Cardiac muscle cell (in vitro differentiated cells and primary cell): ENCODE measurements at places on chromosomes 3 and 15. TPM values are rescaled to one million over a fixed set of nuclear protein-coding genes. Genes with fewer than 3 reads are reported as not detected.

- peak within 1 kb of the TSS; percentile 92 for H3K27ac ChIP-seq
- no peak within 1 kb of the TSS for H3K4me3 ChIP-seq
- no peak for DNase-seq
- H3K4me1 ChIP-seq = peaks cover 38% of the 10 kb centered on the region
These were observed at the start of gene TMEM40 for GRCh38 chr3:12759097-12759679. TSS of gene TMEM40 (minus strand) at chr3:12759259. CDS start at chr3:12749832, 9,427 bp downstream.

GRCh38 chr3:155846119-155846518, 8.1 kb downstream of the SLC33A1 start:
- peak; percentile 61 for DNase-seq
- H3K27ac ChIP-seq = no peak overlapping the region
- H3K4me1 ChIP-seq = no peaks in the 10 kb centered on the region
- H3K36me3 ChIP-seq = no peaks in the 10 kb centered on the region

- H3K4me3 ChIP-seq = no peak overlapping the region
- no peak overlapping the region for H3K27ac ChIP-seq
- no peaks in the 10 kb centered on the region for H3K36me3 ChIP-seq
- no peaks in the 10 kb centered on the region for H3K27me3 ChIP-seq
- DNase-seq = no peak
These were observed 15.7 kb upstream of the HHATL start for GRCh38 chr3:42718338-42718737.

GRCh38 chr3:149575961-149576564, 81.8 kb downstream of the WWTR1 start:
- H3K4me1 ChIP-seq = peaks cover 40% of the 10 kb centered on the region
- H3K27me3 ChIP-seq = no peaks in the 10 kb centered on the region
- DNase-seq = peak; percentile 98
- H3K4me3 ChIP-seq = no peak overlapping the region
- no peaks in the 10 kb centered on the region for H3K36me3 ChIP-seq

- no peak overlapping the region for H3K27ac ChIP-seq
- H3K36me3 ChIP-seq = no peaks in the 10 kb centered on the region
These were observed 183.8 kb upstream of the IL12A start for GRCh38 chr3:159804726-159805410.

DNA sequence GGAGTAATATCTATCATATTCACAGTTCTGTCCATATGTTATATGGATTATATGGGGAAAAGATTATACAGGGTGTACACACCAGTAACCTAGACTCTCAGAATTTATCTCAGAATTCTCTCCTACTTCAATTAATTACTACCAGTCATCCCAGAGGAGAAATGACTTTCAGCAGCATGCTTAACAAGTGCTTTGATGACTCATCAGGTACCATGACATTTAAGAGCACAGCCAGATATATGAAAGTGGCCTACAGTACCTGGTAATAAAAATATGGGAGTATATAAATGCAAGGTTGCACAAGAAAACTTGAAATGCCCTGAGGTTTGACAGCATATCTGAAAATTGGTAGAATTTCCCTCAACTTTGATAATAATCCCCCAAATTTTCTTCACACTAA, 1273.0 kb downstream of the OTOL1 start:
- H3K4me1 ChIP-seq = no peaks in the 10 kb centered on the region
- DNase-seq = peak; percentile 5
- H3K27ac ChIP-seq = no peak overlapping the region
- H3K27me3 ChIP-seq = no peaks in the 10 kb centered on the region
- H3K4me3 ChIP-seq = no peak overlapping the region
- no peaks in the 10 kb centered on the region for H3K36me3 ChIP-seq

DNA sequence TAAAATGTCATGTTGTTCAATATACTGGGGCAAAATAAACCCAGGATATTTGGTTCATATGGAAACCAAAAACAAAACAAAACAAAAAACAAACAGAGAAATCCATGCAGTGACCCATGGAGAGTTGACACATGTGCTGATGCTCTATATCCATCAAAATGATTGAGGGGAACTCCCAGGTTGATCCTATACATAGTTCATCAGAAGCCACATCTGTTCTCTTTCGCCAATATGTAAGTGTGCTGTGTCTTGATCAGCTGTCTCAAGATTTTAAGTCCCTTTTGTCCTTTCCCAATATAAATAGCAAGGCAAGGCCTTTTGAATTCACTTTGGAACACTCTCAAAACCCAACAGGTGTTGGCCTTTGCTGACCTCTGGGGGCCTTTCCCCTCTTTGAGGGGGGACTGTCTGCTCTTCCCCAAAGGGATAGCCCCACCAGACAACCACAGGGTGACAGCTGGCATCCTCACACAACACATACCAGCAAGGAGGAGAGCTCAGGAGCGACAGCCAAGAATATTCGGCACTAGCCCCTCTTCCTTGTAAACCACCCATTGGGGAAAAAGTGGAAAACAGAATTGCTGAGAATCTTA, 209.4 kb upstream of the CD96 start:
- no peaks in the 10 kb centered on the region for H3K27me3 ChIP-seq
- H3K4me1 ChIP-seq = peaks cover 4% of the 10 kb centered on the region
- no peak for DNase-seq
- no peaks in the 10 kb centered on the region for H3K36me3 ChIP-seq

DNA sequence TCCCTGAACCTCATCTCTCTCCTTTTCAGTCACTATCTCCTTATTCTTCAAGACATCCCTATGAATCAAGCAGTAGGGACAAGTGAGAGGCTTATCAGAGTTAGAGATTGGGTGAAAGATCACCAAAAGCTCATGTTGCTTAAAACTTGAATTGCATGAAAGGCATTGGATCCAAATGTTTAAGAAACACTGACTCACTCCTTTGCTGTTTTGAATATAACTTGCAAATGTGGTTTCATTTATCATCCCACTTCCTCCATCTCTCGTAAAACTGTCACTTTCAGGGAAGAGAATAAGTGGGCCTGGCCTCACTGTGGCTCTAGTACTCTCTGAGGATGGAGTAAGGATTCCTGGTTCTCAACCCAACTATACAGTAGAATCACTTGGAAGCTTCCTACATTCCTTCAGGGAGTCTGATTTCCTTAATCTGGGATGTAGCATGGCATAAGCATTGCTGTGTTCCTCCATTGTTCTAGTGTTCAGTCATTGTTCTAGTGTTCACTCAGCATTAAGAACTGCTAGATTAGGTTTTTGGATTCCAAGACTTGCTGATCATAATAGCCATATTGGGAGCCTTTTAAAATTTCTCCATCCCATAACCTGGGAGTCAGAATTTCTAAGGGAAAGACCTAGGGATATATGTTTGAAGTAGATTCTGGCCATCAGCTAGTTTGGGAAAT, 171.8 kb downstream of the TMEM108 start:
- H3K4me3 ChIP-seq = no peak overlapping the region
- no peak overlapping the region for H3K27ac ChIP-seq

DNA sequence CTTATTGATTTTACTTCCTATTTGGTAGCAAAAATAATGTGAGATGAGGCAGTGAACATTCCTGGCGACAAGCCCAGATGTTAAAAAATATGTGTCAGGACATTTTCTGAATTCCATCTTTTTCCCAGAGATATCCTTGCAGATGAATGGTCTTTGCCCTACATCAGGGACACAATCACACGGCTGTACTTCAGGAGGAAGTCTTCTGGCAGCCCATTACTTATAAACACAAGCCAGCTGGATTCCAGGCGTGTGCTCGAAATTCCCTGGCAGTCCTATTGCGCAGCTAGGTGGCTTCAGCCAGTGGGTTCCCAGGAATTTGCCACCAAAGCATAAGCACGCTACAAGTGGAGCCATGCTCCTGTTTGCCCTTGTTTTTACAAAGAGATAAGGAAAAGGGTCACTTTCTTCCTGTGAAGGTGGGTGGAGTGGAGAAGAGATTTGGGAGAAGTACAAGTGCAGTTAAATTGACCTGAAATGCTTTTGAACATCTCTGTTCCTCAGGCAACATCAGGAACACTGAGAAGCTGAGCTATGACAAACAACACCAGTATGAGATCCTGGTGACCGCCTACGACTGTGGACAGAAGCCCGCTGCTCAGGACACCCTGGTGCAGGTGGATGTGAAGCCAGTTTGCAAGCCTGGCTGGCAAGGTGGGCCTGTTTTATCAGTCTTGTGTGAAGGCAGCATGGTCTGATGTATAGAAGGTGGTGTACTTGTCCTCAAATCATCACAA, 257.1 kb upstream of the TRIM42 start:
- H3K36me3 ChIP-seq = no peaks in the 10 kb centered on the region
- H3K4me1 ChIP-seq = peaks cover 39% of the 10 kb centered on the region
- no peaks in the 10 kb centered on the region for H3K27me3 ChIP-seq
- DNase-seq = peak; percentile 75

- DNase-seq = no peak
- no peaks in the 10 kb centered on the region for H3K27me3 ChIP-seq
- H3K4me1 ChIP-seq = peaks cover 3% of the 10 kb centered on the region
These were observed 50.9 kb upstream of the SEC13 start for GRCh38 chr3:10371789-10372188.

DNA sequence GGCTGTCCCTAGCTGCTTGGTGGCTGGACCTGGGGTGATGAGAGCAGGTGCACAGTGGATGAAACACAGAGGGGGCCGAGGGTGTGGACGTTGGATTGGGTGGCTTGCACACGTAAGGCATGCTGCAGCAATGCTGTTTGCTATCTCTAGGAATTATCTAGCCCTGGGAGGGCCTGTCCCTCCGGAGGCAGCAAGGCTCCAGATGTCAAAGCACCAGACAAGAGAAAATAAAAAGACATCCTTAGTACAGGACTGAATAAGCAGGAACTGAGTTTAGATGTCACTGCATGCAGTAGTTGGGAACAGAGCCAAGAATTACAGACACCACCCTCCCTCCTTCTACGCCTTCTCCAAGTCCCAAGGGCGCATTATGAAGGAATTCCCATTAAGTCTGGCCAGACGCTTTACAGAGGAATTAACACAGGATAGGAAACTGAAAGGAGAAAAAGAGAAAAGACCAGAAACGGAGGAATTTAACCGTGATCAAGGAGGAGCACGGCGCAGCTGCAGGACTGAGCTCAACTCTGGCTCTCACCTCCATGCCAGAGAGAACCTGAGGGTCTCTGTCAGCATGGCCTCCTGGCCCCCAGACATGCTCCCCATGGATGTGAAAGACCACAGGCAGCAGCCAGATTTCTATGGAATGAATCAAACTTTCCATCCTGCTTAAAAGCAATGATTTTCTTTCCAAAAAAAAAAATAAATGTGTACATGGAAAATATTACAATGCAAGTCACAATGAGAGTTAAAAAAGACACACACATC, 13.8 kb downstream of the ATP10A start:
- H3K27ac ChIP-seq = no peak overlapping the region
- no peaks in the 10 kb centered on the region for H3K27me3 ChIP-seq
- no peak overlapping the region for H3K4me3 ChIP-seq
- H3K4me1 ChIP-seq = no peaks in the 10 kb centered on the region

- no peak overlapping the region for H3K4me3 ChIP-seq
- H3K36me3 ChIP-seq = no peaks in the 10 kb centered on the region
- H3K27me3 ChIP-seq = no peaks in the 10 kb centered on the region
- no peaks in the 10 kb centered on the region for H3K4me1 ChIP-seq
These were observed 423.0 kb upstream of the TGFBR2 start for GRCh38 chr3:30183421-30183820.

- no peak overlapping the region for H3K27ac ChIP-seq
- no peaks in the 10 kb centered on the region for H3K4me1 ChIP-seq
- no peak overlapping the region for H3K4me3 ChIP-seq
- no peaks in the 10 kb centered on the region for H3K36me3 ChIP-seq
- DNase-seq = no peak
- peaks cover 33% of the 10 kb centered on the region for H3K27me3 ChIP-seq
These were observed 427.3 kb upstream of the ZNF717 start for GRCh38 chr3:76212679-76213078.

GRCh38 chr15:28060005-28060404, 39.1 kb downstream of the OCA2 start:
- H3K27ac ChIP-seq = no peak overlapping the region
- H3K36me3 ChIP-seq = no peaks in the 10 kb centered on the region
- H3K4me3 ChIP-seq = no peak overlapping the region
- no peak for DNase-seq
- H3K27me3 ChIP-seq = no peaks in the 10 kb centered on the region

GRCh38 chr3:71277341-71277740, 306.2 kb downstream of the FOXP1 start:
- no peaks in the 10 kb centered on the region for H3K36me3 ChIP-seq
- no peak overlapping the region for H3K4me3 ChIP-seq
- DNase-seq = no peak
- no peaks in the 10 kb centered on the region for H3K27me3 ChIP-seq

DNA sequence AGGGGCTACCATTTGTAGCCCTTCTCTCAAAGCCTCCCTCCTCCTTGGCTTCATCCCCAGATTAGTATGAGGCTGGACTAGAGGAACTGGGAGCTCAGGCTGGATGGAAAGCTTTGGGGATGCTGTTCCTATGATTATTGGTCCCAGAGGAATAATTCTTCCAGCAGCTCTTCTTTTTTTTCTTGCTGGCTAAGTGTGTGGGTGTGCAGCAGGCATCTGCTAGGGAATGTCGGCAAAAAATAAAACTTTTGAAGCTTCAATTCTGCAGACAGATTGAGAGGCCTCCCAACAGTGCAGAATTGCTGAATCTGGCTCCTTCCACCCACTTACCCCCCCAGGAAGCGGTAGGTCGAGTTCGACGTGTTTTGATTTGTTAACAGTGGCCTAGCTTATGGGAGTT, 138.5 kb upstream of the ANKRD28 start:
- peaks cover 14% of the 10 kb centered on the region for H3K4me1 ChIP-seq
- DNase-seq = no peak
- H3K36me3 ChIP-seq = no peaks in the 10 kb centered on the region
- no peak overlapping the region for H3K4me3 ChIP-seq
- H3K27ac ChIP-seq = no peak overlapping the region

DNA sequence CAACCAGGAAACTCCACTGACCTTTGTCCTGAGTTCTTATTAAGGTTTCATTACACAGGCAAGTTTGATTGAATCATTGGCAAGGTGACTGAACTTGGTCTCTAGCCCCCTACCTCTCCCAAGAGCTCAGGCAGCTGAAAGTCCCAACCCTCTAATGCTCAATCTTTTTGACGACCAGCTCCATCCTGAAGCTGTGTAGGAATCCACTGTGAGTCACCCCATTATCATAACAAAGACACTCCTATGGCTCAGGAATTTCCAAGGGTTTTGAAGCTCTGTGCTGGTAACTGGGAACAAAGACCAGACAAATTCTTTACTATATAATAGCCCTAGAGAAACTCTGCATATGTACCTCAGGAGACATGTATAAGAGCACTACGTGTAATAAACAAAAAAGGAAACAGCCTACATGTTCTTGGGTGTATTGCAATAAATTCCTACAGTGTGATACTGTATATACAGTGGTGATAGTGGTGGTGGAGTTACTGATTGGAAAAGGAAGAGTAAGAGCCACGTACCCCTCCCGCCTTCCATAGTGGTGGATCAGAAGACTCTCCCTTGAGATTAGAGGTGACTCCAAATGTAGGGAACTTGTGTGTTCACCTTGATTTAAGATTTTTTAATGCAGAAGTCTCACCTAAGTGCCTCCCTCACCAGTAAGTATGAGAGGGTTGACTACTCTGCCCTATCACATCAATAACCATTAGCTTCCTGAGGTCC, 116.6 kb downstream of the ST8SIA2 start:
- no peak overlapping the region for H3K4me3 ChIP-seq
- no peaks in the 10 kb centered on the region for H3K36me3 ChIP-seq

- H3K36me3 ChIP-seq = no peaks in the 10 kb centered on the region
- H3K4me3 ChIP-seq = no peak overlapping the region
- H3K27ac ChIP-seq = no peak overlapping the region
- DNase-seq = no peak
These were observed 103.6 kb upstream of the AGBL1 start for GRCh38 chr15:85976102-85976501.

Gene PLAAT1
- 35.4 and 44.1 TPM in 2 replicates for total RNA-seq

Gene C3orf49
- not detected in 2 replicates for total RNA-seq

Gene SHC4
- 1.5 and 3.1 TPM in 2 replicates for total RNA-seq

Gene BNC1
- 4.5 and 4.7 TPM in 2 replicates for total RNA-seq

Gene RASGRP1
- 2.6 and 4.5 TPM in 2 replicates for total RNA-seq

Gene WDR93
- 0.06 and 0.70 TPM in 2 replicates for total RNA-seq

Gene GOLGA8G
- 0.15 TPM in 1 of 2 replicates, not detected in the other for total RNA-seq

Gene RASL12
- total RNA-seq = 7.0 and 38.2 TPM in 2 replicates

Gene EPHB3
- total RNA-seq = 132 and 170 TPM in 2 replicates

Gene RHCG
- not detected in 2 replicates for total RNA-seq
